Kidney epithelial cell (primary cell): ENCODE measurements at places on chromosomes 7 and 10.
A peak's percentile ranks its signal among the peaks of the same experiment; 100 is the strongest.

DNA sequence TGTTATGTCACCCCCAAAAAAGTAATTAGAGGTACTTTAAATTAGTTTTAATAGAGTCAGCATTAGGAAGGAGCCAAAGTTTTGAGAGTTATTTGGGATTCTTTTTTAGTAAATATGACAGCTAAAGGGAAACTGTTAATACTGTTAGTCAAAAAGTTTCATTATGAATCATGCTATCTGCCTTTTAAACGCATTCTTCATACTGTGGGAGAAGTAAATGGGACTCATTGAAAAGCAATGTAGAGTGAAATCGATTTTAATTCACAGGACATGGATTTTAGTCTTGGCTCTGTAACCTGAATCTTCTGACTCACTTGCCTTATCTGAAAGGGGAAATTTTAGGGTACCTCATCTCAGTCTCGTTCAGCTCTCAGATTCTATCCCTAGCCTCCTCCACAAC is 105.1 kb downstream of the AASS start:
- no peak for DNase-seq

DNA sequence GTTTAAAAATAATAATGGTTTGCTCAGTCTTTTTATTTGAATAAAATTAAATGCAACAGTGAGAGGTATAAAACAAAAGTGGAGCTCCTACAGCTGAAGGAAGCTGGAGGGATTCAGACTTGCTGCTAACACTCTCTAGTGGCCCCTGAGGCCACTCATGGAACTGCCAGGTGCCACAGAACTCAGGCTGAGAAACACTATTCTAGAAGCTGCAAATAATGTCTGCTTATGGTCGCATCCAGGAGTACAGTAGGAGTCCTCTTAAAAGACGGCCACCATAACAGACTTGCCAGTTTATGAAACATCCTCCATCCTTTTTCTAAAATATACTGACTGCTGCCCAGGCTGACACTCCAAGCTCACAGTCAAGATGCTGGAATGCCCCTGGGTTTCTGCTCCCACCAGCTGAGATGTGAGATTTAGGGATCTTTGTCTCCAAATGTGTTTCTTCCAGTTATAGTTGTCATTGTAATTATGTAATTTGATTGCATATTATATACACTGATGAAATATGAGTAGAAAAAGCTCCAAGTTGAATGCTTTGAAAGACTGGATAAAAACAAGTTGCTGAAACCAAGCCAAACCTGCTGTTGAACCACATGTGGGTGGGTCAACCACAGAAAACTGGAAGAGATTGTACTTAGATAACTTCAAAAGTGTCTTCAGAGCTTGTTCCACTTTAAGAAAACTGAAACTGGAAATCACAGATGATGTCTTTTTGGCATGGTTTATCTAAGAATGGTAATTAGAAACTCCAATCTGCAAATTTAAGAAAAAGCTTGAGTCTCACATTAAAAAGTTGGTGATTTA is 213.7 kb upstream of the AOAH start:
- no peak for DNase-seq

DNA sequence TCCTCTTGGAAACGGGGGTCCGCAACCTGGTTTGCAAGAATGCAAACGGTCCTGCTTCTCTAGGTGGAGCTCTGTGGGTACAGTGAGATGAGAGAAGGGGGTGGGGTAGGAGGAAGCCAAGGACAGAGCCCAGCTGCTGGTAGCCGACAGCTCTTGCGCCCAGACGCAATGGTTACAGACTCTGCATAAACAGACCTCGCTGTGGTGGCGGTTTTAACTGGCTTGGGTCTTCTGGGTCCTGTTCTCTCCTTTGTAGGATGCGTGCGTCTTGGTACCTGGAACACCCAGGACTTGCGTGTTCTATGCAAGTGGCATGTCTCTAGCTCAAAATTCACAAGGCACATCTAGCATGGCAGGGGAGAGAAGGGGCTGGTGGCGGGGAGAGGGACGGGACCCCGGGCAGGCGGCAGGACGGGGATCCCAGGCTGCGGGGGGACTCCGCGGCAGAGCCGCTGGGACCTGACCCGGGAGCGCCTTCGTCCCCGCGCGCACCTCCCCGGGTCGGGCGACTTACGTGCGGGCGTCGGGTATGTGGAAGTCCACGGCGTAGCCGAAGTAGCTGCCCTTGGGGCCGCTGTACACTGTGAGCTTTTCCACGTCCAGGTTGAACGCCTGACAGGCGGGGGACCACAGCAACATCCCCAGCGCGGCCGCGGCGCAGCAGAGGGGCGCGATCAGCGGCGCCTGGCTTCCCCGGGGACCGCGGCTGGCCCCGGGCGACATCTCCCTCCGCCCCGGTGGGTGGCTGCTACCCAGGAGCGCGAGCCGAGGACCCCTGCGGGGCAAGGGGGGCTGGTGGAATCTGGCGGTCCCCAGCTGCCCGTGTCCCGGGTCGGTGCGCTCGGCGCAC is 448 bp downstream of the ITGA8 start:
- no peak for DNase-seq

DNA sequence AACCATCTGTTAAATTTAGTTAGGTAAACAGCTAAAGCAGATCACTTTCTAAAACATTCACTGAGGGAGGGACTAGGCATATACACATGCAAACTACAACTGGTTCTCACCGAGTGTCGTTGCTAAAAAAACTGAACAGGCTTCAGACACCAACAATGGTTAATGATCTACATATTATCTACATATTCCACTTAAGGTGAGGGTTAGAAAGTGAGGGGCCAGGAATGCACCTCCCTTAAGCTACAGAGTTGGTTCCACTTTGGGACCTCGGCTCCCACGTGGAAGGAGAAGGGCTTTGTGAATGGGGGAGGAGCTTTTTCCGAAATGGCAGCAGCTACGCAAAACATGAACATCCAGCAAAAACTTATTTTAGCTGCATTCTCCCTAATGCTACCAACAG is 5.8 kb downstream of the CTBP2 start:
- no peak for DNase-seq

GRCh38 chr10:60955316-60955715 is 11.3 kb upstream of the RHOBTB1 start:
- DNase-seq, result no peak

DNA sequence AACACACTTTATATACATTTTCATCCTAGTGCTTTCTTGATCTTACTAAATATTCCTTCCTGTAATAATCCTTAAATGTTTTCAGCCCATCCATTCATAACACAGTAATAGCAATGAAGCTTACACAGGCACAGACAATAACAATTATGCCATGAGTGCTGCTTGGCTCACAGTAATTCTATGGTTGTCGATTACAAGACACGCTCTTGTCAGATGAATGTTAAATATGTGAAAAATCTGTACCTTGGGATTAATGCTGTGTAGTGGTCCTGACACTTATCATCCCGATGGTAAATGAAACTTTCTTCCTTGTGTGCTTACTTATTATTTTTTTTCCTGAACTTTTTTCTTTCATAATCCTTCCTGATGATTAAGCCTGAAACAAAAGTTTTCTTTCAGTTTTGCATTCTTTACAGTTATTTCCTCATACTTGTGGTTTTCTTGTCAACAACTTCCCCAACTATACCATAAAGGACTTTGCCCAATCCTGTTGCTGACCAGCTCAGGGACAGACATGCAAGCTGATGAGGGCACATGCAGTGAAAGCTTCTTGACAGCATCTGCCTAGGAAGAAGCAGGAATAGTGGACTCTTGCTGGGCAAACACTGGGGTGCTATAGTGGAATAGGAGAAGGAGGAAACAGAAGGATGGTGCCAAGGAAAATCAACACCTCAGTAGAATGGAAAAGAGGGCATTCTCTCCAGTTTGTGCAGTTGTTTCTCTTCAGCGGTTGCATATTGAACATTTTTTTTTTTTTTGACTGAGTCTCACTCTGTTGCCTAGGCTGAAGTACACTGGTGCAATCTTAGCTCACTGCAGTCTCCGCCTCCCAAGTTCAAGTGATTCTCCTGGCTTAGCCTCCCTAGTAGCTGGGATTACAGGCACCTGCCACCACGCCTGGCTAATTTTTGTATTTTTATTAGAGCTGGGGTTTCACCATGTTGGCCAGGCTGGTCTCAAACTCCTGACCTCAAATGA is 6.7 kb upstream of the MGAM2 start:
- peak; percentile 14 for DNase-seq

DNA sequence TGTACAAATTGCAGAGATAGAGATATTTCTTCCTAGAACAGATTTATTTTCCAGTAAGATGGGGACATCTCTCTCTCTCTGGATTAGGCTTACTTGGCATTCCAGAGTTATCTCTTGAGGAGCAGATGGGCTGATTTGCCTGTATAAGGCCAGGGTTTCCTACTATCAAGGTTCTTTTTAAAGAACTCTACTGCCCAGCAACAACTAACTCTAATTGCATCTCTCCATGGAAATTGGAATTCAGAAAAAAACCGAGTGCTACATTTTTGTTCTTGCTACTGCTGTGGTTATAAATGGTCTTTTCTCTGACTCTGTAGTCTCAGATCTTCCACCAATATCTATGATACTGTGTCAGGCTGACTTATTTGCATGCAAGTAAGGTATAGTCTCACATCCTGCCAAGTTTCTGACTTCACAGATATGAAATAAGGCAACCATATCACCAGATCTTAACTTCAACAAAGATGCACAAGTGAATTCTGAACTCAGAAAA is 161.1 kb downstream of the CRPPA start:
- no peak for DNase-seq

- no peak for DNase-seq
Observed at GRCh38 chr10:48550977-48551376, 53.9 kb downstream of the ARHGAP22 start.

DNA sequence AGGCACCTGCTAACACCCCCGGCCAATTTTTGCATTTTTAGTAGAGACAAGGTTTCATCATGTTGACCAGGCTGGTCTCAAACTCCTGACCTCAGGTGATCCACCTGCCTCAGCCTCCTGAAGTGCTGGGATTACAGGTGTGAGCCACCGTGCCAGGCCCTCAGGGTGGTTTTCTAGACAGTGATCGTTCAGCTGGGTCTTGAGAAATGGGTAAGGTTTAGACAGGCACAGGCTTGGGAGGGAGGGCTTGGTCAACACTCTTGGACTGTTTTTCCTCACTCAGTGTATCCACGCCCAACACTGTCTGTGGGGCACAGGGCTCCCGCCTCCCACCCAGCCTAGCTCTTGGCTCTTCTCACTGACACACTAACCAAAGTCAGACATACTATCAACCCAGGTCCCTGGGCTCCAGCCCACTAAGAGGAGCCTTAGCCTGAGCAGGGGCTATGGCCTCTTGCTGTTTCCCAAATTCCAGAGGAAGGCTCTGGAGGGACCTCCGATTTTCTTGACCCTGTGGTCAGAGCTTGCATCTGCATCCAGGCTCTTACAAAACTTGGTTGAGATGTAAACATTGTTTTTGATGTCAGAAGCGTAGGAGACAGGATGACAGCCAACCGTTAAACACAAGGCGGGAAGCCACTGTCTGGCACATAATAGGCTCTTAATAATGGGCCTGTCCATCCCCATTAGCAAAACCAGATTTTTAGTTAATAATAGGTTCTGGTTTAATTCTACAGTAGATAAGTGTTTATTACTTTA is 143.9 kb downstream of the PRKAG2 start:
- no peak for DNase-seq

DNA sequence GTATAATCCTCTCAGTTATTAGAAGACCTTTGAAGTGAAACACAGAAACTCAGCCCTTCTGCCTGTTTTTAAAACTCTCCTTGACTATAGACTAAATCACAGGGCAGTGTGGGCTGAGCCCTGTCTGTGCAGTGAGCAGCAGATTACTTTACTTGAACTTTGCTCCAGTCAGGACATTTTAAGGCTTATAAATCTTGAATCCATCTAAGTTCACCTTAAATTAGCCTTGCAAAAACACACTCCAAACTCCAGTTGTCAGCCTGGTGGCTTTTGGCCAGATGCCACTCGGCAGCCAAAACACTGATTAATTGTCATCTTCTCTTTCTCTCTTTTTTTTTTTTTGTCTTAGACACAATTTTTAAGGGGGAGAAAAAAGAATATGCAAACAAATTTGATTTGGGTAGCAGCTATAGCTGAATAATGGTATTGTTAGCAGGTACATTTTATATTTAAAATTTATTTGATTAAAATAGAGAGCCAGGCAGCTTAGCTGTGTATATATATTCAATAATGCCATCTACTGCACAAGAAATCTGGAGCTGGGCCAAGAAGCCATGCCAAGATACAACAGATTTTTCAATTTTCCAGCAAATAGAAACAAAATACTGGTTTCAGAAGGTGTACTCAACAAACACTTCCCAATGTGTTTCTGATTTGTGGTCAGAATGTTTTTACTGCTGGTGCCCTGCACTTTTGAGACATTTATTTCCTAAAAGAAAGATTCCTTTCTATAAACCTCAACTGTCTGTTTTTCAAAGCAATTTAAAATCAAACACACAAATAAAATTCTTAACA is 247.7 kb downstream of the TFEC start:
- DNase-seq, result no peak

DNA sequence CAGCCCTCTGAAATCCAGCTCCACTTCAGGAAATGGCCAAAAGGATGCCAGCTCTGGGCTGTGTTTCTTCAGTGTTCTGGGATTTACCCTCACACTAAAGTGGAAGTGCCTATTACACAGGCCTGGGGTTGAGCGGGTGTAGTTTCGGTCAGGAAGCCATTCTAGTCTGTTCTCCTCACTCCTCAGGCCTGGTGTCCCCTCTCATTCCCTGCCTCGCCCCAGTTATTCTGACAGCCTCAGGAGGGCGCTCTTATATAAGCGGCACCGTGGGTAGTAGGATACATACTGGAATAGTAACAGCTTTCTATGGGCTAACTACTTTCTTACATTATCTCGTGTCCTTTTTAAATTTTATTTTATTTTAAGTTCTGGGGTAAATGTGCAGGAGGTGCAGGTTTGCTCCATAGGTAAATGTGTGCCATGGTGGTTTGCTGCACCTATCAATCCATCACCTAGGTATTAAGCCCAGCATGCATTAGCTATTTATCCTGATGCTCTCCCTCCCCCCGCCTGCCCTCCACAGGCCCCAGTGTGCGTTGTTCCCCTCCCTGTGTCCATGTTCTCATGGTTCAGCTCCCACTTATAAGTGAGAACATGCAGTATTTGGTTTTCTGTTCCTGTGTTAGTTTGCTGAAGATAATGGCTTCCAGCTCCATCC is 12.2 kb upstream of the LGI1 start:
- DNase-seq, result no peak

- no peak for DNase-seq
Observed at GRCh38 chr7:27520815-27521790, 141.6 kb downstream of the HIBADH start.

DNA sequence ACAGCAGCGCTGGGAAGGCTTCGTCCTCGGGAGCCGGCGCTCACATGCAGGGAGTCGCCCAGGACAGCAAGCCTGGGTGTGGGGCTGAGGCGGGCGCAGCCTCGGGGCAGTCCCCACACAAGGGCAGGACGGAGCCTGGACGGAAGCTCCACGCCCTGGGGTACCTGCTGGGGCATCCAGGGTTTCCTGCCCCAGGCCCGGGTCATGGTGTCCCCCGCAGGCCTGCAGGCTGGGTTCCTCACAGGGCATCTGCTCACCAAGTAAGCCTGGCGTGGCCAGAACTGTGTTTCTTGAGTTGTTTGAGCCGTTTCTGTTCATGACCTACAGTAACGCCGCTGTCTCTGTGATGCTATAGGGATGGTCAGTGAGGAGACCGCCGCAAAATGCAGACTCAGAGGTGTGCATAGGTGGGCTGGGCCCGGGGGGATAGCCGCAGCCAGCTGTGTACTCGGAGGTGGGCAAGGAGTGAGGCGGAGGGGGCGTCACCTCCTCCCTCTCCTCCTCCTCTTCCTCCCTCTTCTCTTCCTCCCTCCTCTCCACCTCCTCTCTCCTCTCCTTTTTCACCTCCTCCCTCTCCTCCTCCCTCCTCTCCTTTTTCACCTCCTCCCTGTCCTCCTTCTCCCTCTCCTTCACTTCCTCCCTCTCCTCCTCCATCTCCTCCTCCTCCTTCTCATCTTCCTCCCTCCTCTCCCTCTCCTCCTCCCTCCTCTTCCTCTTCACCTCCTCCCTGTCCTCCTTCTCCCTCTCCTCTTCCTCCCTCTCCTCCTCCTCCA is 438.9 kb downstream of the DNAJB6 start:
- DNase-seq, result no peak
